T-helper 1 cell (primary cell): ENCODE measurements at places on chromosomes 2 and 18.

GRCh38 chr2:96431319-96431718 is 73.8 kb downstream of the NEURL3 start:
- DNase-seq: no peak

DNA sequence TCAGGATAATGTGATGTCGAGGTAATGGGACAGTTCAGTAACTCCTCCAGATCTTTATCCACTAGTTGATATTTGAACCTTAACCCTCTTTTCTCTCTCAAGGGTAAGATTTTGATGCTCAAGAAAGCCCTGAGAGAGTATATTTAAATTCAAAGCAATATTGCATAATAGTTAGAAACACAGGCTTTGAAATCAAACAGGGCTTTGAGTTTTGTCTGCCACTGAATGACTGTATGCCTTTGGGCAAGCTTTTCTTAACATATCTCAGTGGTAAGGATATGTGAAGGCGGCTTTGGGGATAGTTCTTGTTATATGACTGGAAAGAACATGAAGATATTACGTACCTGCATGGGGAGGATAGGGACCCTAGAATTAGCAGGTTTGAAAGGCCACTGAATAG is 11.1 kb downstream of the ITPRID2 start:
- DNase-seq: no peak

DNA sequence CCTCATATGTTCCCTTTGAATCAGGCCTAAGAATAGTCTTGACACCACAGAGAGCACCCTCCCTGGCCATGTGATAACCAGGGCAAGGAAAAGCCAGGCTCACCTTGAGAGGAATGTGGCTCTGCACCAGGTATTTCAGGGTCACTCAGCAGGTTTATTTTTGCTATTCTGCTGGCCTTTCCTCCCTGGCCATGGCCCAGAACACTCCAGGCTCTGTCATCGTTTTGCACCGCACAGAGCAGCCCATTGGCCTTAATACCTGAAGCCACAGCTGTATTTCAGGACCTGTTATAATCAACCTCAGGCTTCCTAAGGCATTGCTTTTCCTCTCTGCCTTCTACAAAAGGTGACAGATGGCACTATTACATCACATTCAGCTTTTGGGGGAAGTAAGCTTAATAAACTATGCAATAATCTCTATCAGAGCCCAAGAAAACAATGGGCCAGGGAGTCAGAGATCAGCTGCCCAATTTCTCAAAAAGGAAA is 668.3 kb downstream of the IRS1 start:
- DNase-seq: no peak

DNA sequence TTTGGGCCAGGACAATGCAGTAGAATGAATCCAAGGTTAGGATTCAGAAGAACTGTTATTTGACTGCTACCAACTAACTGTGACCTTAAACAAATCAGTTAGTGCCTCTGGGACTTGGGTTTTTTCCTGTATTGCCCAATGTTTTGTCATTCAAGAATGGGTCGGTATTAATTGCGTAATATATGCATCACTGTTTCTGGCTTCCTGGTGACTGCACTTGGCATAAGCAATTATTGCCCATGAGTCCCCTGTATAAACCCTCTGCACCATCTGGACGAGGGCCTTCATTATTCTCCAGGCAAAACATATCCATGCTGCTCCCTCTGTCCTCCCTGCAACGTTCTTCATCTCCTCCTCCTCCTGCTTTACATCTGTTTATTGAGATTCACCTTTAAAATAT is 255.8 kb upstream of the LRRTM1 start:
- DNase-seq: no peak

GRCh38 chr2:132923787-132924186 is 253.8 kb upstream of the LYPD1 start:
- no peak for DNase-seq

- no peak for DNase-seq
Measured at GRCh38 chr2:206572725-206573124, 69.6 kb upstream of the FAM237A start.

DNA sequence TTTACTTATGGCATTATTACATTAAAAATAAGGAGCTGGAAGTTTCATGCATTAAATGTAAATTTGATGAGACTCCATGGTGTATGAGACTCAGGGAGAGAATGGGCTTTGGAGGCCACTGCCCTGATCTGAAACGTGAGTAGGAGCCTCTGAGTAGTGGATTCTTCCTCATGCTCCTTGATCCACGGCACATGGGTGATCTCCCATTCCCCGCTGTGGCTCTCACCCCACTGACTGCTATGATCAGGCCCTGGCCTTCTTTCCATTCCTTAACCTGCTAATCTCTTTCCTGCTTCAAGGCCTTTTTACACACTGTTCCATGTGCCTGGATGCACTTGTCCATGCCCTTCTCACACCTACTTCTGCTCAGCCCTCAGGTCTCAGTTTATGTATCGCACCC is 68.4 kb downstream of the SMAD7 start:
- DNase-seq: no peak

DNA sequence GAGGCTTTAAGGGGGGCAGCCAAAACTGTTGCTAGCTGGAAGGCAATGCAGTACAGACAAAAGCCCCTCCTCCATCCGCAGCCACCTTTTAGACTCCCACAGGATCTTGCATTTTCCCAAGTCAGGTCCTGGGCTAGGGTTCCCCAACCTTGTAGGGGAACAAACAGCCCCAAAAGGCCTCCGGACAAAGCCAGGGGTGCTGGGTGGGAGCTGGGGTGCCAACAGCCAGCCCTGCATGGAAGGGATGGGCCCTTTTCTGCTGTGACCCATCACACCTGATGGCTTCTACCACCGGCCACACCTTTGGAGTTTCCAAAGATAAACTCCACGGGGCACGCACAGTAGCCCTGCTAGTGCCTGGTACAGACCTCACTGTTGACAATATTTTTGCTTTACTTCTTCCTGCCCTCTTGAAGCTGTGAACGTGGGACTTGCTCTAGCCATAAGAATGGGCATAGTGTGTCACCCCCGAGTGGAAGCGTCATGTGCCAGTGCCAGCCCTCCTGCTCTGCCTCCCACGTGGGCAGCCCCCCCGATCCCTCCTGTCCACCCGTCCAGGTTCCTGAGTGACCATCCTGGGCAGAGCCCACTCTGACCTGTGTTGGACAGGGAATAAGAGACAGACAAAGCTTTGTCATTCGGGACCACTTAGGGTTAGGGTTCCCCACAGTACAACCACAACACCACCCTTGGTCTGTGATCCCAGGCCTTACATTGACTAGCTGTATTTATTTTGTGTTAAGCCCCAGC is 18.8 kb downstream of the TUBB6 start:
- DNase-seq: no peak

GRCh38 chr2:196965651-196966050 is 39.1 kb upstream of the PGAP1 start:
- DNase-seq: no peak

GRCh38 chr2:237435844-237436587 is 22.1 kb upstream of the COL6A3 start:
- no peak for DNase-seq

DNA sequence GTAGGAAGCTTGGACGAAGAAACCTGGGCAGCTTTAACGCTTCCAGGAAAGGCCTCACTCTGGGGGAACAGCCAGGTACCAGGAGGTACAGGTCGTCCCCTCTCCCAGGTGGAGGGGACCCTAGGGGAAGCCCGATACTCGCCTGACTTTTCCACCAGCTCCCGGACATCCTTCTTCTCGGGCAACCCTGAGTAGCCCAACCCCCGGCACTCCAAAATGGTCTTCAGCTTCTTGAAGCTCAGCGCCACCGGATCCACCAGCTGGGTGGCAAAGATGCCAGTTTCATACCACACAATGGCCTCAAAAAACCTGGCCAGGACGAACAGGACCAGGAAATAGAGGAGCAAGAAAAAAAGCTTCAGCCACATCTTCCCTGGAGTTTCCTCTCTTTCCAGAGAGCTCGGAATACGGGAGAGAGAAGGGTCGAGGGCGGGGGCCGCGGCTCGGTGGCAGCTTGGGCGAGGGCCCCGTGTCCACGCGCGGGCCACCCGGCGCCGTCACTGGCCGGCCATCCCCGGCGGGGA is 1.1 kb downstream of the RNF103 start:
- no peak for DNase-seq

- no peak for DNase-seq
Measured at GRCh38 chr2:9462313-9462712, 12.0 kb upstream of the IAH1 start.

GRCh38 chr18:69649684-69650083 is 249.0 kb downstream of the DOK6 start:
- no peak for DNase-seq

- no peak for DNase-seq
Measured at GRCh38 chr2:205730701-205731582, 48.6 kb downstream of the NRP2 start.

DNA sequence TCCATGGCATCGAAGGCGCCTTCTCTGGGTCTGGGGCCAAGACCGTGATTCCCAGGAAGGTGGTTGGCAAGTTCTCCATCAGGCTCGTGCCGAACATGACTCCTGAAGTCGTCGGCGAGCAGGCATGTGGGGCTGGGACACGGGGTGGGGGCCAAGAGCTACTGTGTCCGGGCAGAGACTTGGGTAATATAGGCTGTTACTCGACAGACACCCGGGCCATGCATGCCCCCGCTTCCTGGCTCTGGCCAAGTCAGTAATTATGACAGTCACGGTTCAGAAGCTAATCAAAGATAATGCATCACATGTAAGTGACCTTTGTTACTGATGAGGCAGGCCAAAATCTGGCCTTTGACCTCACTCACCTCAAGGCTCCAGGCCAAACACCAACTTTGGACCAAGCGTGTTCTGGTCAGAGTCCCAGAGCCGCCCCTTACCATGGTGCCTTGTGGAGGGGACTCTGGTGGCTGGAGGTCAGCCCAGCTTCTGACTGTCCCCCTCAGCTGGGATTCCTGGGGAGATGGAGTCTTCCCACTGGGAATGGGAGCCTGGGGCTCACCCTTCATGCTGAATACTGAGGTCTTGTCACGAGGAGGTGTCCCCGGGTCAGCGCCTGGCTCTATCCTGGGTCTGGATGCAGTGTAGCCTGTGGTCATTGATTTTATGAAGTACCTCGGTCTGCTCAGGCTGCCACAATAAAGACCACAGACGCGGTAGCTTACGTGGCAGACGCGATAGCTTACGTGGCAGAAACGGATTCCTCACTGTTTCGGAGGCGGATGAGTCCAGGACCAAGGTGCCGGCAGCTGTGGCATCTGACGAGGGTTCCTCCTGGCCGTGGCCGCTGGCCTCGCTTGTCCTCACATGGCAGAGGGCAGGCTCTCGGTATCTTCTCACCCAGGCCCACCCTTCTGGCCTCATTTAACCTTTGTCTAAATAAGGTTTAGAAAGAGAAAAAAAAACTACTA is 17.7 kb upstream of the CNDP1 start:
- DNase-seq: no peak

DNA sequence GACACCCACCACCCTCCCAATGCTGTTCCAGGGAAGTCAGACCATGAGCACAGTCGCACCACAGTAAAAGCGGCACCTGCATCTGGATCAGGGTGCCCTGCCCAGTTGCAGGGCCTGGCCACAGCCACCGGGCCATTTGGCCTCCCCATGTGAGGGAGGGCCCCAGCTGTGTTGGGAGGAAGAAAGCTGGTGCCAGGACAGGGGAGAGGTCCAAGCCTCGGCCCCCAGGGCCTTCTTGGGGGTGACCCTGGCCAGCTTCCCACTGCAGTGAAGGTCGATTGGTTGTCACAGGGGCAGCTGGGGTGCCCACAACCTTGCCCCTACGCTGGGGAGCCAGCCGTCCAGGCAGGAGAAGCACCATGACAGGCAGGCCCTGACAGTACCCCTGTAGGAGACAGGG is 183.2 kb upstream of the RAB6C start:
- DNase-seq: no peak

- DNase-seq: no peak
Measured at GRCh38 chr18:58533766-58534165, 95.1 kb downstream of the ALPK2 start.

GRCh38 chr2:824954-825353 is 125.7 kb upstream of the SNTG2 start:
- DNase-seq: no peak

DNA sequence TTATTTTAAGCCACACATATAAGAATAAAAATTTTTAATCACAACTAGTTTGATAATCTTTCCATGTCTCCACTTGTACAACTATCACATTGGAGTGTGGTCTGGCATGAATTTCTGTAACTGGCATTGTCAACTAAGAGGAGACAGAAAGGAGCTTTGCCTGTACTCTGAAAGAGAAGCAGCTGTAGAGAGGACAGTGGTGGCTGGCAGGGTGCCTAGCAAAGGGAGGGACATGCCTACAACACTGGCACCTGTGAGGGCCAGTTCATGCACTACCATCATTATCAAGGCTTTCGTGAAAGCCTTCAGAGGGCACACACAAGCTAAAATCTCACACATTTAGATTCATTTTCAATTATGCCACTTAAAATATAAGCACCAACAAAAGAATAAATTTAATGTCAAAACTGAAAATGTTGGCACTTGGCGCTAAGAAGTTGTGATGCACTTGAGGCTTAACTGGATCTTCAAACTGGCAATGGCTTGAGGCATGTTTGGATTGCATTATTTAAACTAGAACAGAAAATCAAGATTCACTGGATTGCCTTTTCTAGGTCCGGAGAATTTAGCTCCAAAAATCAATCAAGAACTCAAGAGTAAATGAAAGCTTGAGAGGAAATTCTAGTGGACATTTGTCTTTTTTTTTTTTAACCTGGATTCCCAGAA is 238.6 kb downstream of the ZNF385B start:
- DNase-seq: no peak

DNA sequence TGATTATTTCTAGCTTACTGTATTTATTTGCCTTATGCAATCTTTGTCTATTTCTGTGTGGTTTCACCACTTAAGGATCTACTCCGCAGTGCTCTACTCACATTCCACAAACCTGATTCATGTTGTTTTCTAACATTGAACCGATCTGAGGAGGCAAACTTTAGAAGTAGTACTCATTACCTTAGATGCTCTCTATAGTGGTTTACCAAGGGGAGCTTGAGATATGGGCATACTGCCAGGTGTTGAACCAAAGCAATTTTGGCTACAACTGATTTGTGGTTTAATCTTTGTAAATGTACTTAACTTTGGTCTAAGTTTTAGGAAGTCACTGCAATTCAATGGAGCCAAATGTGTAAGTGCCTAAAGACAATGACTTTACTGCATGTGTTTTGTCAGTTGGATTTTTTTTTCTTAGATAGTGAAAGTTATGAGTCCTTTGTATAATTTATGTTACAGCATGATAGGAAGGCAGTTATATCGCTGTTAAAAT is 50.1 kb downstream of the MAP2 start:
- DNase-seq: no peak

DNA sequence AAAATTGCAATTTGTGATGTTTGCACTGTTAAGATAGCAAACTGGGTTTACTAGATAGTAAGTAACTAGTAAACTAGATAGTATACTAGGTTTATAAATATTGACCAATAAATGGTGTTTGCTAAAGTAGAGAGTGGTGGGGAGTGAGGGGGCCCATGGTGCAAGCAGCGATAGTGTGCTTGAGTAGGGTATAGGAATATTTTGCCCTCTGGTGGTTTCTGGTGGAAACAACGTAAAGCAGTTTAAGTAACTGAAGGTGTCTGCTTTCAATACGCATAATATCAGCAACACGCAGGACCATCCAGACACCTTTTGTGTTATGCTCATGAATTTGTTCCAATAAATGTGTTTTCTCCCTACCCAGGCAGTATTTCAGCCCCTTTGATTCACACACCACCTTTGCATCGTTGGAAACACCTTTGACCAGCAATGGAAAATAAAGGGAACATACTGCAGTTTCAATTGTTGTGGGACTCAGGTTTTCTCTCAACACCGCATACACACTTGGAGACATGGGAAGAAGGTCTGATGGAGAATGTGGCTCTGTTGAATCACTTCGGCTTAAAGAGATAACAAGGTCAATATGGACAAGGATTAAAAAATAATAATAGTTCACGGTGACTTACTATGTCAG is 16.7 kb upstream of the STAT1 start:
- DNase-seq: peak; percentile 40

GRCh38 chr18:49813069-49813318 is 339 bp downstream of the ACAA2 start:
- no peak for DNase-seq
